Hematopoietic multipotent progenitor cell (in vitro differentiated cells): ENCODE measurements at places on chromosomes 2 and 18. TPM values are rescaled to one million over a fixed set of nuclear protein-coding genes. Genes with fewer than 3 reads are reported as not detected.

DNA sequence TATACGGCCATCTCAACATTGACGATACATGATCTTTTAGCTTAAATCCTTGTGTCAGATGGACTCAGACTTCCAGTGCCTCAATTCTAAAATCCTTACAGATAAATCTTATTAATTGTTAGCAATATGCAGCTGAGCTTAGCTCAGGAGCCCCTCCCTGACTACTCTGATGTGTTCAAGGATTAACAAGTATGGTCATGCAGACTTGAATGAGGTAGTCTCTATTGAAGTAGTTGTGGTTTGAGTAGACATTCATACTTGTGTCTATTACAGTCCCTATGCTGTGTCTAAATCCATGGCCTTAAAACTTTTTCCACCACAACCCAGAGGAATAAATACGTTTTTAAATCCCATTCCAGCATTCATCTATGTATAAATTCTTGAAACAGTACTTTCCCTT lies 119.5 kb downstream of the NUP35 start:
- DNase-seq: no peak

DNA sequence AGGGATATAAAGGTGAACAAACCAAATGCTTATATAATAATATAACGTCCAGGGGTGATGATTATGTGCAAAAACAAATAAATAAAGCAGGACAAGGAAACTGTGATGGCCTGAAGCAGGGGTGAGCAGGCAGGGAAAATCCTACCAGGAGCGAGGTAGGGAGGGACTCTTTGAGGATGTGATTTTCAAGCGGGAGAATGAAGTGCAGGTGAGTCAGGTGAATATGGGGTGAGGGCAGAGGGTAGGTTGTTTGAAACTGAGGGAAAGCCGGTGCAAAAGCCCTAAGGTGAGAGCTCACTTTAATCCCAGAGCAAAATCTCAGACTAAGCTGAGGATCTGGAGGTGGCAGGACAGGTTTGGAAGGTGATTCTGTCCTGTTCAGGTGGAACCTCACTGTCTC lies 40.7 kb downstream of the CYP26B1 start:
- DNase-seq: no peak

The PARD3B gene
- total RNA-seq: 2.7 TPM

DNA sequence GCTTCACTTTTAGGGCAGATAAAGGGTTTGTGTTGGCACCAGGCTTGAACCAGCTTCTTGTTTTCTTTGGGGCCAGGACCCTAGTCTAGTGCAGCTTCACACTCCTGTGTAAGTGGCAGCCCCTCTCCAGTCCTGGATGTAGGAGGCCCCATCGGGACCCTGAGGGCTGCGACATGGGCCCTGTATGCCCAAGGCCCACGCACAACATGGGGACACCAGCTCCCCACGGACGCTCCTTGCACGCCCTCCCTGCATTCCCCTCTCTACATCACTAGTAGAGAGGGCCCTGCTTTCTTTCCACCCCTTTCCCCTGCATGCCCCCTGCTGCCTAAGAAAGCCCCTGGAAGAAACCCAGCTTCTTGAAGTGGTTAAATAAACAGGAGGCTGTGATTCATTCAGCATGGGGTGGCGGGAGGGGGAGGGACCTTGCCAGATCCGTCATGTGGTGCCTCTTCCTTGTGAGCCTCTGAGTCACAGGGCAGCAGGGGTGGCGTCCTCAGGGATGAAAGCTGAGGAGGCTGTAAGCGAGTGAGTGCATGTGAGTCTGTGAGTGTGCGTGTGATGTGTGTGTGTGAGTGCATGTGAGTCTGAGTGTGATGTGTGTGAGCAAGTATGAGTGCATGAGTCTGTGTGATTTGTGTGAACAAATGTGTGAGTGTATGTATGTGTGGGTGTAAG lies 42.5 kb downstream of the COPS8 start:
- DNase-seq: peak; percentile 34

DNA sequence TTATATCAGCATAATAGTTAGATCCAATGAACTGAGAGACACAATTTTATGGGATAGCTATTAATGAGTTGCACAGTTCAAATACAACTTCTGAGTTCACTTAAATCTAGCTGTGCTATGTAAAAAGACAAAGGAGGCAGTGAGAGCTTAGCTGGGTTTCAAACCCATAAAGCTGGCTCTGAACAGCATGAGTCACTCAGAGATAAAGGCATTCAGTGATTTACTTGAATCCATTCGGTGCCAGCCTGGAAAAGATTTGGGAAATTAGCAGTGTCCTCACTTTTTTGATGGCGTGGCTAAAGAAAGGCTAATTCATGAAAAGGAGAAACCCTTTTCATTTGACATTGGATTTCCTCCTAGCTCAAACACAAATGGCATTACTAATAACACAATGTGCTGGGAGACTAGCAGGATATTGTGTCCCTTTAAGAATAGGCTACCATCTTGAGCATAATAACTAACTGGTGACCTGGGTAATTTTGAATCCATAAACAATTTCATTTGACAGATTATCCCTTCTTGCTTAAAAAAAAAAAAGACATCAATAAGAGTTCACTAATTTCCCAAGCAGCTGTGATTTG lies 98.4 kb upstream of the NEUROD1 start:
- DNase-seq: no peak

DNA sequence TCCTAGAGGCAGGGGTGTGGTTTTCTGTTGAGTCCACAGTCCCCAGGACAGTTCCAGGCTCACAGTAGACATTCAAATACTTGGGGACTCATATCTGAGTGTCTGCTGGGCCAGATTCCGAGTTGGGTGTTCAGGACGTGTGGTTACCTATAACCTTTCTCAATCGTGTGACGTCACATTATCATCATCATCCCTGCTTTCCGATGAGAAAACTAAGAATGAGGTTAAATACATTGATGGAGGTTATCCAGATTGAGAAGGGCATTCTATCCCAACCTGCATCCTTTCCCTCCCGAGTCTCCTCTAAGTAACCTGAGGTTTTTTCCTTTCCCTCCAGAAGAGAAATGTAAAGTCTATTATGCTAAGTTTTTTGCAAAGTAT lies 204.6 kb downstream of the MGAT5 start:
- DNase-seq: no peak

The DTNA gene
- under 0.01 TPM for total RNA-seq

DNA sequence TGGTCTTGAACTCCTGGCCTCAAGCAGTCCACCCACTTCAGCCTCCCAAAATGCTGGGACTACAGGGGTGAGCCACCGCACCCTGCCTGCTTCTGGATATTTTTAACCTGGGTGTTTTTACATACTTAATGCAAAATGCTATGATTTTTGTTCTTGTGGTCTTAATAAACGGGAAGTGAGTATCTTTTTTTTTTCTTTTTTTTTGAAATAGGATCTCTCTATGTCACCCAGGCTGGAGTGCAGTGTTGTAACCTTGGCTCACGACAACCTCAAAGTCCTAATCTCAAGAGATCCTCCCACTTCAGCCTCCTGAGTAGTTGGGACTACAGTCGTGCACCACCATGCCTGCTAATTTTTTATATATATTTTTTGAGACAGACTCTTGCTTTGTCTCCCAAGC lies 19.2 kb upstream of the ASXL2 start:
- DNase-seq: no peak

The MAP3K19 gene
- under 0.01 TPM for total RNA-seq

The TOGARAM2 gene
- total RNA-seq: 3.5 TPM

GRCh38 chr2:55585451-55586080 lies 31.9 kb downstream of the PPP4R3B start:
- no peak for DNase-seq

DNA sequence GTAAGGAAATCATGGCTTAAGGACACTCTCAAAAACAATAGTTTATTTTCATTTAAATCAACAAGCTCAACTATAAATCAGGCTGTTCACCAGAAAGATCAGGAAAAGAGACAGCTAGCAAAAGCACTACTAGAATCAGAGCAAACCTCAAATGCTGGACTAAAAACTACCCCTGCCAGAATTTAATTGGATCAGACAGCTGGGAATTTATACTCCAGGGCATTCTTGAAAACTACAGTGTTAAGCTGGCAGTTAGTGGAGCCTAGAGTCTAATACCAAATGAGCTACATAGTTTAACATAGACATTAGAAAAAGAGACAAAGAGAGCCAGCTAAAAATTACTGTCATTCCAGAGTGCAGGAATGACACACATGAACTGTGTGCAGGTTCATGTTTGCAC lies 1016.4 kb upstream of the CRIM1 start:
- no peak for DNase-seq

DNA sequence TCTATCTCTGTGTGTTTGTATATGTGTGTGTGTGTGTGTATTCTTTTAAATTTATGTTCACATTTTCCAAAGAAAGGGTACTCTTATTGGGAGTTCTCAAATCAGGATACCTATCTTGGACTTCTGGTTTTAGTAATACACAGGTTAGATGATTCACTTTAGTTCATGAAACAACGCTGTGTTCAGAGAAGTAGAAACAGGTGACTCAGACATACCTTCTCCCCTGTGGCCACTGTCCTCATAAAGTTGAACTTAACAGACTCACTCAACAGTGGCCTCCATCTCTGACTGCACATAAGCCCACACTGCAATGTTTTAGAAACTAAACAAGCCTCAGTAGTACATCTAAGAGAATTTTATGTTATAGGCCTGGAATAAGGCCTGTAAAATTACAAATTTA lies 566.6 kb upstream of the VRK2 start:
- no peak for DNase-seq

DNA sequence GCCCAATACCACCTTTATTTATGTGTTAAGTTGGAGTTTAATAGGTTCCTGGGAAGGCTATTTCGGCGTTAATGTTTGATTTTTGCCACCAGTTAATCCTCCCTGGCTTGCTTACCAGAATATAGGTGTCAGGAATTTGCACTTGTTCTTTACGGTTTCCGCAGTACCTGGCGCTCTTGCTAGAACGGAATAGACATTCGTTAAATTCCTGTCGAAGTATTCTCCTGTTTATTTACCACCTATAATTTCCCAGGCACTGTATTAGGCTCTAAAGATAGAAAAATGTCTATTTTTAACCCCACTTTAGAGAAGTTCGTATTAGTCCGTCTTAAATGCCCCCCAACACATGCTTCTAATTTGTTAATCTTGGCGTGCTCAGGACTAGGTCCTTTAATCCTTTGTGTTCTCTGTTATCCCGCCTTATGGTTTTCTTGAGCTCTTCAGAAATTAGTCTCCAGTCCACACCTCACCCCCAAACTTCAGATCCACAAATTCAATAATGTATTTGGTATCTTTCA lies 575 bp downstream of the CCDC150 start:
- no peak for DNase-seq

GRCh38 chr2:199449455-199449854 lies 8.3 kb downstream of the SATB2 start:
- no peak for DNase-seq

DNA sequence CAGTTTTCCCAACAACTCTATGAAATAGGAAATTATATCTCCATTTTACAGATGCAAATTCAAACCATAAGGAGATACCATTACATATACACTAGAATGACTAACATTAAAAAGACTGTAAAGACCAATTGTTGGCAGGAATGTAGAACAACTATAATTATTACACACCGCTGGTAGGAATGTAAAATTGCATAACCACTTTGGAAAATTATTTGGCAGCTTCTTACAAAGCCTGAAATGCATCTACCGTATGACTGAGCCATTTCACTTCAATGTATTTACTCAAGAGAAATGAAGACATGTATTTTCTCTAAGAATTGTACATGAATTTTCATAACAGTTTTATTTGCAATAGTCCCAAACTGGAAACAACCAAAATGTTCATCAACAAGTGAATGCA lies 189.1 kb upstream of the BCL2L11 start:
- DNase-seq: no peak

DNA sequence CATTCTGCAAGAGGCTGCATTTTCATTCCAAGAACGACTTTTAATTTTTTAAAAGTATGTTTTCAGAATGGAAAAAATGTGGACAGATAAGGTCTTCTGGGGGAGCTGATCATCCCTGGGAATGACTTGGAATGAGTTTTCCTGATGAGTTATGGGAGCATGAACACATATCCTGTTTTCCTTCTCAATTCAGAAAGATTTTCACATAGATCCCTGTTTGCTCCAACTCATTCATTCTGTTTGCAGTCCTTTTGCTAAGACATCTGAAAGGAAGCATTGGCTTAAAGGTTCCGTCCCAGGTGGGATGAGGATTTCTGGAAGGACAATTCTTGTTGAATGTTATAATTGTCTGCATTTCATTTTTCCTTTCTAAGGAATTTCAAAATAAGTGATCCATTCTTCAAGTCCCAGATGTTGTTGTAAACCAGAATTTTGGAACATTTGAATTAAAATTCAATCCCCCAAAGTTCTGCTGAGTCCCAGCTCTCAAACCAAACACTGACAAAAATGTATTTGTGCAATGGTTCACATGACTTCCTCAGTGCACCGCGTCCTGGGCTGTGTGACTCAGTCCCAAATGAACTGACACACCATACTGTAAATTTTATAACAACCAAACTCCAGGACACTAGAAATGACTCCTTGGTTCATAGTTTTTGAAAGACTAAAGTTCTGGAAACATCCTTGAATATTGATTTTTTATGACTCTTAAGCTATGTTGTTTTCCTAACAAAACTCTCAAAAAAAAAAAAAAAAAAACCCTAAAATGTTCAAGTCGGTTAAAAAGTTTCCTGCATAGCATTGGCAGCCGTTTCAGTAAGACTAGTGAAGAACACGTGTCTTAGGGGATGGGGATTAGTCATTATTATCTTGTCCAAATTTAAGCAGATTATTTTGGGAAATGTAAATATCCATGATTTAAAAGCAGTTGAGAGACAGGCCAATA lies 281.8 kb upstream of the TCF4 start:
- no peak for DNase-seq

The RESP18 gene
- not detected for total RNA-seq

GRCh38 chr2:239141021-239141760 lies 259.6 kb downstream of the HDAC4 start:
- DNase-seq: no peak

- no peak for DNase-seq
Measured at GRCh38 chr2:74489906-74490305, 7.0 kb downstream of the TTC31 start.

The STARD6 gene
- not detected for total RNA-seq

The XDH gene
- total RNA-seq: 0.54 TPM

The G6PC2 gene
- under 0.01 TPM for total RNA-seq

The CDH20 gene
- total RNA-seq: 0.27 TPM

The RIT2 gene
- not detected for total RNA-seq

GRCh38 chr2:97997784-97998392 lies 2.1 kb upstream of the TMEM131 start:
- no peak for DNase-seq

DNA sequence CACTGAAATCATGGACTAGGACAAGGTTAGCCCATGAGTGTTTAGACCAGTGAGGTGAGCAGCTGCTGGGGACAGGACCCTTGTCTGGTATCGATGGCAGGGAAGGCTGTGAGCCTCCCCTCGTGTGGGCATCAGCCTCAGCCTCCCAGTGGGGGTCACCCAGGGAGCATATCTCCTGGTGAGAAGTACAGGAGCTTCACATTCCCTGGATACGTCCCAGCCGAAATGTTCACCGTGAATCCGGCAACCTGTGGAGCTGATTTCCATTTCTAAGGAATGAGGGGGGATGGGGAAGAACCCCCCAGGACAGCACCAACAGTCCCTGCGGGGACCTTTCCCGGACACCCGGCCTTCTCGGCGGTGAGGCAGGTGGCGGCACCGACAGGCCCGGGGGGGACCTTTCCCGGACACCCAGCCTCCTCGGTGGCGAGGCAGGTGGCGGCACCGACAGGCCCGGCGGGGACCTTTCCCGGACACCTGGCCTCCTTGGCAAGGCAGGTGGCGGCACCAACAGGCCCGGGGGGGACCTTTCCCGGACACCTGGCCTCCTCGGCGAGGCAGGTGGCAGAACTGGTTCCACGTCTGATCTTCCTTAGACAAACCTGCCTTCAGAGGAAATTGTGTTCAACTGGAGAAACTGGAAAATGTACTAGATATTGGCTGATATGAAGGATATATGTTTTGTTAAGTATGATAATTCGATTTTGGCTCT lies 21.2 kb downstream of the RTP5 start:
- DNase-seq: no peak

The PSMA8 gene
- total RNA-seq: under 0.01 TPM
